Fibroblast of villous mesenchyme (primary cell): ENCODE measurements at places on chromosomes 1 and 21. TPM values are rescaled to one million over a fixed set of nuclear protein-coding genes. Genes with fewer than 3 reads are reported as not detected.

The RIPPLY3 gene
- total RNA-seq, result under 0.01 TPM in 1 of 2 replicates, not detected in the other

The ARHGAP29 gene
- 50.3 and 85.1 TPM in 2 replicates for total RNA-seq

The TMEM82 gene
- total RNA-seq, result not detected in 2 replicates

The ZFP69B gene
- 3.9 and 5.8 TPM in 2 replicates for total RNA-seq

The GBP6 gene
- under 0.01 TPM in 1 of 2 replicates, not detected in the other for total RNA-seq

The TRAF3IP3 gene
- total RNA-seq, result not detected in 2 replicates

The AIRE gene
- under 0.01 TPM in 1 of 2 replicates, not detected in the other for total RNA-seq
